ENCODE measurements at places on chromosomes 13 and 19.

DNA sequence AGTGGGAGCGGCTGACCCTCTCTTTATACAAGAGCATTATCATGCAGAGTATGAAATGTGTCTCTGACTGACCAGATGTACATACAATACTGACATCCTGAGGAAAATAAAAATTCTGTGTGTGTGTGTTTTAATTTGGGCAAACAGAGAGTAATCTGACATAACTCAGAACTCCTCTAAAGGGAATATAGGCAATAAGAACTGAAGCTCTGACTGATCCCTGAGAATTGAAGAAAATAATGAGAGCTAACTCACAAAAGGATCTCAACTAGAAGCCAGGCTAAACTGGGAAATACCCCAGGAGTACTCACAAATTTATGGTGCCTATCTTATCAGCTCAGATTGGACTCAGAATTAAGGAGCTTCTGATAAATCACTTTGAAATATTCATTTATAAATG is 539.9 kb downstream of the OLFM4 start:
- DNase-seq: no peak

DNA sequence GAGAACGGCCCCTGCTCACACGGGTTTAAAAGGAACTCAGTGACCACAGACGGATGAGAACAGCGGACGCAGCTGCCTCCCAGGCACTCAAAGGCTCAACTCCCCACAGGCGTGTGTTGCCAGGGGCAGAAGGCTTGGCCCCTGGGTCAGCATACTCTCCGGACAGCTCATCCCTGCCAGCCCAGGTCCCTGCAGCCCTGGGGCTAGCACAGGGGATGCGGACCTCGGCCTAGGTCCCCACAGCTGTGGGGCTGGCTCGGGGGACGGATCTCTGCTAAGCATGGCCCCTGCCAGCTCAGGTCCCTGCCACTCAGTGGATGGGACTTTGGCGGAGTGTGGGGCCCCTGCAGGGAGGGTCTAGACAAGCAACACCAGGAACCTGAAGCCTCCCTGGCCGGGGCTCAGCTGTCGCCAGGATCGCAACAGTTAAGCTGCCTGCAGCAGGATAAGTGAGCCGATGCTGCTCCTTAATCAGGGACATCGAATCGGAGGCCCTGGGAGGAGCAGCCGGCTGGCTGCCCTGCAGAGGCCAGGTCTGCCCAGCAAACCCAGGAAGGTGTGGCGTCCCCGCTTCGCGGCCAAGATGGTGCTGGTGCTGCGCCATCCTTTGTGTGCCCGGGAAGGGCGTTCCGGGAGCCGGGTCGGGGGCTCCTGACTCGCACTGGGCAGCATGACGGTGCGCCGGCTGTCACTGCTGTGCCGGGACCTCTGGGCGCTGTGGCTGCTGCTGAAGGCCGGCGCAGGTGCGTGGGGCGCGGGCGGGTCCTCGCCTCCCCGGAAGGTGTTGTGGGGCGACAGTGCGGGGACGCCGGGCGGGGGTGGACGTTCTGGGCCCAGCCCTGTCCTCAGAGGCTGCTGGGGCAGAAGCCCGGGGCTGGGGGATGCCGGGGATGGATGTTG is 32.5 kb downstream of the MCF2L start:
- no peak for DNase-seq

GRCh38 chr19:867301-867793 is 7.9 kb downstream of the CFD start:
- no peak for DNase-seq

DNA sequence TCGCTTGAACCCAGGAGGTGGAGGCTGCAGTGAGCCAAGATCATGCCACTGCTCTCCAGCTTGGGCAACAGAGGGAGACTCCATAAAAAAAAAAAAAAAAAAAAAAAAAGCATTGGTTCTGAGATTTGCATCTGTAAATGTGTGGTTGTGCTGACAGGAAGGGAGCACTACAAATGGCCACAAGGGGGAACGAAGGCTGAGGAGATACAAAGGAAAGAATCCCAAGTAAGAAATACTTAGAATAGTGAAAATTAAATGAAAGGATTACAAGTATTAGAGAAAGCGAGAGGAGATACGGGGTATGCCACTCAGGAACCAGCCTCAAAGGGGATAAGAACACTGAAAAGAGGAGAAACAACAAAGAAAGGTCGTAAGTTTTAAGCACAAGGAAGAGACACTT is 284.9 kb downstream of the KLF12 start:
- DNase-seq: no peak

GRCh38 chr19:38942471-38943181 is 11.9 kb downstream of the MRPS12 start:
- no peak for DNase-seq

GRCh38 chr13:23695711-23696464 is 125.7 kb downstream of the TNFRSF19 start:
- no peak for DNase-seq

DNA sequence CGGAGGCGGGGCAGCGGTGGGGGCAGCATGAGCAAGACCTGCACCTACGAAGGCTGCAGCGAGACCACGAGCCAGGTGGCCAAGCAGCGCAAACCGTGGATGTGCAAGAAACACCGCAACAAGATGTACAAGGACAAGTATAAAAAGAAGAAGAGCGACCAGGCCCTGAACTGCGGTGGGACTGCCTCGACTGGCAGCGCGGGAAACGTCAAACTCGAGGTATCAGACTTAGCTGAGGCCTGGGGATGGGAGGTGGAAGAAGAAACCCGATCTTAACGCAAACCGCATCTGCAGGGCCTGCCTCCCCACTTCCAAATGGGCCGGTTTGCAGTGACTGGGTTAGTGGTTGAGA is 693 bp downstream of the RFXAP start:
- DNase-seq: no peak

DNA sequence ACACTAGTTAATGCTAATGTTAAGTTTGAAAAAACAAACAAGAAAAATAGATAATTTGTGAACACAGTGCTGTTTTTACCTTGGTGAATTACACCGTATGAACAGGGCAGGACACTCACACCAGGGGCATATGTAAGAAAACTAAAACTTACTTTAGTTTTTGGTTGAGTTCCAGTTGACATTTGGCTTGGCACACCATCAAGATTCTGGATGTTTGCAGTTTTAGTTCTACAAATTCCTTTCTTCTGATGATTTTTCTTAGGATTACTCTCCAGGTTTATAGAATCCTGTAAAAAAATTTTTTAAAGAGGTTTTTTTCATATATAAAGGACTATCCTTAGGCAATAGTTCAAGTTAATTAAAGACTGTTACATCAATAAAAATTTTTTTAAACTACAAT is 238.5 kb upstream of the STARD13 start:
- DNase-seq: no peak

- no peak for DNase-seq
These were observed 11.7 kb downstream of the ZNF226 start for GRCh38 chr19:44176590-44176989.

Measured in putamen (tissue), 1 donor.